ENCODE measurements at places on chromosomes 2 and 18.

- DNase-seq: peak; percentile 14
Measured at GRCh38 chr18:3218819-3219218, 949 bp downstream of the MYOM1 start.

DNA sequence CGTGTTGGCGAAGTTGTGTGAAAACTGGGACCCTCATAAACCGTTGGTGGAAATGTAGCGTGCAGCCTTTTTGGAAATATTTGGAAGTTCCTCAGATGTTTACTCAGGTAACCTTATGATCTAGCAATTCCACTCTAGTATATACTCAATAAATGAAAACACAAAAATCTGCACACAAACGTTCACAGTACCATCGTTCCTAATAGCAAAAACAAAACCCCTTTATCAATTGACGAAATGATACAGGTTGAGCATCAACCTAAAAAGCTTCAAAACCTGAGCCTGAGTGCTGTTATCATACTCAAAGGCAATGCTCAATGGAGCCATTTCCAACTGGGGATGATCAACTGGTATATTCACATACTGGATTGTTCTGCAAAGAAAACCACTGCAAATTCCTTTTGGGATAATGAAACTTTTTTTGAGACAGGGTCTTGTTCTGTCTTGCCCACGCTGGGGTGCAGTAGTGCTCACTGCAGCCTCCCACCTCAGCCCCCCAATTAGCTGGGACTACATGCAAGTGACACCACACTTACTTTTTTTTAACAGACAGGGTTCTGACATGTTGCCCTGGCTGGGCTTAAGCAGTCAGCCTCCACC lies 777 bp upstream of the C18orf32 start:
- DNase-seq: no peak

- DNase-seq: peak; percentile 25
Measured at GRCh38 chr18:5285326-5285725, 10.2 kb downstream of the ZBTB14 start.

DNA sequence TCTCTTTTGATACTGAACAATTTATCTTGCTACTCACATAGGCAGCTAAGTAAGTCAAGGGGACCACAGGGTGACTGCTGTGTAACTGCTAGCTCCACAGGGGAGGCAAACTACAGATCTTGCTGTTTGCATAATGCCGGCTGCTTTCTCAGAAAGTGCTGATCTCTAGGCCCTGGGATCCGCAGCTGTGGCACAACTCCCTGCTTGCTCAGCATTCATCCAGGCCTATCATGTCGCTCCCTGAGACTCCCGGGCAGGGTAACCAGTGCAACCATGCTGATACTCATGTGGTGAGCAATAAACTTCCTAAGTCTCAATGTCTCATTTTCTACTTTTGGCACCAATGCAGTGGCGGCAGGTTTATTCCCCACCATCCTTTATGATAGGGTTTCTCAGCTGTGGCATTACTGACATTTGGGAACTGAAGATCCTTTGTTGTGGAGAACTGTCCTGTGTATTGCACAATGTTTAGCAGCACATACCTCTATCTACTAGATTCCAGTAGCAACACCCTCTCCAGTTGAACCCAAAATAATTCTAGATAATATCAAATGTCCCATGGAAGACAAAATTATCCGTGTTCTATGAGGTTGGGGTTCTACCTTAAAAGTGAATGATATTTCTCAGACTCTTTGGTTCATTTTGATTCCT lies 1101.3 kb downstream of the LRP1B start:
- peak; percentile 8 for DNase-seq

GRCh38 chr2:102737431-102737830 lies 24.4 kb upstream of the TMEM182 start:
- no peak for DNase-seq

GRCh38 chr2:212015588-212015987 lies 523.0 kb downstream of the ERBB4 start:
- no peak for DNase-seq

DNA sequence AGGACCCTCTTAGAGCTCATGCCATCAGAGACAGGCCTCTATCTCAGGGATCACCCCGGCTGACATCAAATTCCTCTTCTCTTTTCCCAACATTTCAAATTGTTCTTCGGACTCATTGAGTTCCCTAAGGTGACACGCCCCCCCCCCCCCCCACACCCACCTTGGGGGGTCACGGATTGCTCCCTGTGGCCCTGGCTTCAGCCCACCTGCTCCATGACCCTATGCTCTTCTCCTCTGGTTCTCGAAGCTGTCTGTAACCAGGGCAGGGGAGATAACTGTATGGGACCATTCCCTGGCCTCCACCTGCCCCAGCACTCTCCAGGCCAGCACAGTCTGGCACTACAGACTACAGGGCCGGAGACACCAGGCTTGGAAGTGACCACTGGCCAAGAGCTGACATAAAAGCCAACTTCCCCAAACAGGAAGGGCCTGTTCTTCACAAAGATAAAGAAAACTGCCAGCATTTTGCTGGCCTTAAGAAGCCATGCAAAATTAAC lies 7.1 kb downstream of the MTERF4 start:
- DNase-seq: no peak

- DNase-seq: peak; percentile 85
Measured at GRCh38 chr2:134360745-134361487, 107.0 kb downstream of the MGAT5 start.

DNA sequence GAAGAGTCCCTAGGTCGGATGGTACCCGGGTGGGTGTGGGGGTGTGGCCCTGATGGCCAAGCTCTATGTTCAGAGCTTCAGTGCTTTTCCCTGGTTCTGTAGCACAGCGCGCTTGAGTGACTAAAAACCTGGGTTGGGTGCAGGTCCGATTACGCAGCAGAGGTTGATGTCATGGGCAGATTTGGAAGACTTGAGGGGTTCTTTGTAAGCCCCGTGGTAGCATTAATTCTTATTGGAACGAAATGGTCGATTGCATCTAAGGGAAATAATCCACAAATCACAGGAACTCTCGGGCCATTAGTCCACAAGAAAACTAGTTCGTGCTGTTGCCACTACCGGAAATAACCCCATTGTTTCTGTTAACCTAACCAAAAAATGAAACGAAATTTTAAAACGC lies 9.0 kb downstream of the HOXD8 start:
- DNase-seq: no peak

GRCh38 chr2:10520154-10520553 lies 72.0 kb upstream of the ODC1 start:
- DNase-seq: no peak

DNA sequence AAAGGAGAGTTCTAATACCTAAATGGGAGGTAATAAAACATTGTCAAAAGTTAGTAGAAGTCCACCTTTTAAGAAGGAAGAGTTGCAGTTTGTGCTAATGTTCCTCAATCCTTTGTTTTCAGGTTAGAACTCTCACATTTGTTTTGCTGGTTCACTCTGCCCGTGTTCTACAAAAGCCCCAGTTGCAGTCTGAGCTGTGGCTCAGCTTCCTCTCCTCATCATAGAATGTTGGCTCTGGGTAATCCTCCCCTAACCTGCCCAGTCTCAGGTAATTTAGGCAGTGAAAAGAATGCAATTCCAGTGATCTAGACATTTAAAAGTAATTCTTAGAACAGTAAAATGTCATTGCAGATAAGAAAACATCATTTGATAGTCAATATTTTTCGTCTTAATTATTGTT lies 1410.4 kb upstream of the ZEB2 start:
- no peak for DNase-seq

- no peak for DNase-seq
Measured at GRCh38 chr2:134982603-134983002, 64.0 kb downstream of the CCNT2 start.

GRCh38 chr2:202721621-202722020 lies 86.9 kb downstream of the FAM117B start:
- DNase-seq: no peak

DNA sequence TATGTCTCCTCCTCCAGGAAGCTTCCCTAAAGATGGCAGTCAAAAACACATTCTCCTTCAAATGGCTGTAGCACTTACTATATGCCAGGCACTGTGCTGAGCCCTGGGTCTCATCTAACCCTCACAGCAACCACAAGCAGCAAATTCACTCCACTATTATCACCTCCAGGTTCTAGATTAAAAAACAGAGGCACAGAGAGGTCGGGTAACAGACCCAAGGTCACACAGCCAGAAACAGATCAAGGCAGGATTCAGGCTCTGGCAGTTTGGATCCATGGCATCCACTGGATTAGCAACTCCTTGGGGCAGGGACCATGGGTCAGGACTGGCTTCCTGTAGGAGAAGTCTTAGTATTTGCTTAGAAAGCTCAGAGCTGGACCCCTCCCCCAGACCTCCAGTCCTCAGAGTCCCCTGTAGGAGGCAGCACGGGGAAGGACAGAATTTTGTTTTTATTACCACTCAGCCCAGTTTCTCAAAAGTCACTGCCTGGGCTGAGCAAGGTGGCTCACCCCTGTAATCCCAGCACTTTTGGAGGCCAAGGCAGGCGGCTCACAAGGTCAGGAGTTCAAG lies 34.4 kb downstream of the ZFP36L2 start:
- no peak for DNase-seq

DNA sequence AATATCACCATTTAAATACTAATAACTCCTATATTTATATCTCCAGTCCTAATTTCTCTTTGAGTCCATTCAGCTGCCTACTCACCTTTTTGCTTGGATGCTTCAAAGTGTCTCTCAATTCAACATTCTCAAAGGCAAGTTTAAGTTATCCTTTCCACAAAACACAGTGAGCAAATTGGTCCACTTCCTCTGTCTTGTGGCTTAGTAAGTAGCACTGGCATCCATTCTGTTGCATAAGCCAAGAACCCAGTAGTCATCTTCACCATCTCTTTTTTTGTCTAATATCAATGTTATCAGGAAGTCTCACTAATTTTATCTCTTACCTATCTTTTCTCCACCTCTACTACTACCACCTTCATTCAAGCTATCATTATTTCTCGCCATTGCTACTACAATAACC lies 27.4 kb upstream of the IL1RL1 start:
- no peak for DNase-seq

DNA sequence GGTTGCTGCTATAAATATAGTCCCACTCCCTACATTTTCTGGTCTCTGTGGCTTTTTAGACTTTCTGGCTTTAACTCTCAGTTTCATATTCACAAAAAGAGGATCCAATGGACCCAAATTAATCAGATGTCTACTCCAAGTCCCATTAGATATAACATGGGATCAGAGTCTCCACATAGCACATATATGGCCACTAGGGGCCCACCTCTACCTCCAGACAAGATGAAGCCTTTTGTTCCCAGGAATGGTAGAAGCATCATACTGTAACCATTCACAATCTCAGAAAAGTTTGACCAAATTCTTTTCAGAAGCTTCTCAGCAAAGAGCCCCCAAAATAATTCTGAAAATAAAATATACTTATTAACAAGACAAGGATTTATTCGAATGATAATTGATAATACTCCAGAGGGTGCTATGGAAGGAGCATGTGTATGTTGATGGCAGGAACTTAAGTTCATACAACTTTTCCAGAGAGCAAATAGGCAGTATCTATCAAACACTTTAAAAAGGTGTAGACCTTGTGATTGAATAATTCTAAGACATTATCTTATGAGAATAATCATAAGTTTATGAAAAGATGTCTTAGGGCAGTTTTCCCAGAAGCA lies 382.3 kb upstream of the CRIM1 start:
- DNase-seq: peak; percentile 45

DNA sequence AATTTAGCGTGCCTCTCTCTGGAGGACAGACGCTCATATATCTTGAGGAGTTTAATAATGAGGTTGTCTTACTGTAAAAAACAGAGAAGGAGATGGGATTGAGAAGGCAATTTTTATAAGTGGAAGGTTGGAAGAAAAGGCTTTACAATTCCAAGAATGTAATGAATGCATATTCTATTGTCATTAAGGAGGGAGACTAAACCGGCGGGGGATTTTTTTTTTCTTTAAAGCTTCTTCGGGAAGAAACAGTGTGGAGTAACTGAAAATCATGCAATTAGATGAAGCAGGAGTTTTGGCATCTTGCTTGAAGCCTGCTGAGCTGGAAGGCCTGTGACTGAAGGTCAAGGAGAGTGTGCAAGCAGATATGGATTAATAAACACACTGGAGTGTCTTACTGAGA lies 124.4 kb downstream of the HRH4 start:
- no peak for DNase-seq

GRCh38 chr2:108115868-108116267 lies 123.9 kb upstream of the SULT1C3 start:
- DNase-seq: no peak

GRCh38 chr2:198905881-198906612 lies 551.7 kb downstream of the SATB2 start:
- DNase-seq: no peak

DNA sequence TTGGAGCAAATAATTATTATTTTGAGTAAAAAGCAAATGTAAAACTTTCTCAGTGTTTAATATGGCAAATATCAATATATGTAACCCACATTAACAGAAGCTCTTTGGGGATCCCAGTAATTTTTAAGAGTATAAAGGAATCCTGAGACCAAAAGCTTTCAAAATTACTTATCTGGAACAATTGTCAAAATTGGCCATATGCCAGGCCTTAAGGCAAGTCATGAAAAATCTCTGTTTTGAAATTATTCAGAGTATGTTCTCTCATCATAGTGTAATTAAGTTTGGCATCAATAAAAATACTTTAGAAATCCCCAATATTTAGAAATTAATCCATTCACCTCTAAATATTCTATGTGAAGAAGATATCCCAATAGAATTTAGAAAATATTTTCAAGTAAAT lies 225.3 kb upstream of the ARL4C start:
- no peak for DNase-seq
